Fibroblast of the aortic adventitia (primary cell): ENCODE measurements at places on chromosomes 13 and 19.
A peak's percentile ranks its signal among the peaks of the same experiment; 100 is the strongest.

DNA sequence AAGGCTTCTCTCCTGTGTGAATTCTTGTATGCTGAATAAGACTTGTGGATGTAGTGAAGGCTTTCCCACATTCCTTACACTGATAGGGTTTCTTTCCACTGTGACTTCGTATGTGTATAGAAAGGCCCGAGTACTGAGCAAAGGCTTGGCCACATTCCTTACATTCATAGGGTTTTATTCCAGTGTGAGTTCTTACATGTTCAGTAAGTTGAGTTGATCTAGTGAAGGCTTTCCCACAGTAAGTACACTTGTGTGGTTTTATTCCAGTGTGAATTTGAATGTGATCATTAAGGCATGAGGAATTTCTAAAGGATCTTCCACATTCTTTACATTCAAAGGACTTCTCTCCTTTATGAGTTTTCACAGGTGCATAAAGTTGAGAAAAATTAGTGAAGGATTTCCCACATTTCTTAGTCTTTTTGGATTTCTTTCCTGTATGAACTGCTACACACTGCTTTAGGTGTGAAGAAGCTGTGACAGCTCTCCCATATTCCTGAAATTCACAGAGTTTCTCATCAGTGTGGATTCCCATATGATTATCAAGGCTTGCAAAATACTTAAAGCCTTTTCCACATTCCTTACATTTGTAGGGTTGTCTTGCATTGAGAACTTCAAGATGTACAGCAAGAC is 10.4 kb downstream of the ZNF561 start:
- no peak for DNase-seq

DNA sequence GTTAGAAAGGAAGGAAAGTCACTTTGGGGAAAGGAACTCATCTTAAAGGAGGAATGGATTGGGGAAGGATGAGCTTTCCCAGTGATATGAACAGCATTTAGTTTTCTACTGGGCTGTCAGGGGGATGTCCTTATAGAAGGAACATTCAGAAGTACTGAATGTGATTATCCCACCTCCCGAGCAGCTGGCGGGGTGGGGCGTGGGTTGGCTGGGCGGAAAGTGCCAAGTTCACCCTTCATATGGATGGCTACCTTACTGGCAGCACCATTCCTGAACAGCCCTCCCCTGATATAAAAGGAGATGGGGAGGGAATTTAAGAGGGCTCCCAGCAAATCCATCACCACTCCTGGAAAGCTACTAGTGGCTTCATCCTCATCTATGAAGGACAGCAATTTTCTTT is 190.7 kb downstream of the DNAJC15 start:
- no peak for DNase-seq

DNA sequence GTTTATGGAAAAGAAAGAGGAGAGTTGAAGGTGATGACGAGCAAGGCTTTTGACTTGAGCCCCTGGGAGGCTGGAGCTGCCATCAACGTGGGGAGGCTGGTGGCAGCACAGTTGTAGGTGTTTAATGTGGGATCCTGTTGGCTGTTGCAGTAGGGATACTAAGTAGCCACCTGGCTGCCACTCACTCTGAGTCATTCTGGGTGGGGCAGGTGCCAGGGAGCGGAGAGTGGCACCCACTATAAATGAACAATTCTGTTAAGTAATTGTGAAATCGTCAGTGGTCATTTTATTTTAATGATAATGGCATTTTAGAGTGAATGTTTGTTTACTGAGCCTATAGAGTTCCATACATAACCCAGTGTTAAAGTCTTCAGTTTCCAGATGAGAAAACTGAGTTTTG is 9.8 kb downstream of the ZNF317 start:
- no peak for DNase-seq

DNA sequence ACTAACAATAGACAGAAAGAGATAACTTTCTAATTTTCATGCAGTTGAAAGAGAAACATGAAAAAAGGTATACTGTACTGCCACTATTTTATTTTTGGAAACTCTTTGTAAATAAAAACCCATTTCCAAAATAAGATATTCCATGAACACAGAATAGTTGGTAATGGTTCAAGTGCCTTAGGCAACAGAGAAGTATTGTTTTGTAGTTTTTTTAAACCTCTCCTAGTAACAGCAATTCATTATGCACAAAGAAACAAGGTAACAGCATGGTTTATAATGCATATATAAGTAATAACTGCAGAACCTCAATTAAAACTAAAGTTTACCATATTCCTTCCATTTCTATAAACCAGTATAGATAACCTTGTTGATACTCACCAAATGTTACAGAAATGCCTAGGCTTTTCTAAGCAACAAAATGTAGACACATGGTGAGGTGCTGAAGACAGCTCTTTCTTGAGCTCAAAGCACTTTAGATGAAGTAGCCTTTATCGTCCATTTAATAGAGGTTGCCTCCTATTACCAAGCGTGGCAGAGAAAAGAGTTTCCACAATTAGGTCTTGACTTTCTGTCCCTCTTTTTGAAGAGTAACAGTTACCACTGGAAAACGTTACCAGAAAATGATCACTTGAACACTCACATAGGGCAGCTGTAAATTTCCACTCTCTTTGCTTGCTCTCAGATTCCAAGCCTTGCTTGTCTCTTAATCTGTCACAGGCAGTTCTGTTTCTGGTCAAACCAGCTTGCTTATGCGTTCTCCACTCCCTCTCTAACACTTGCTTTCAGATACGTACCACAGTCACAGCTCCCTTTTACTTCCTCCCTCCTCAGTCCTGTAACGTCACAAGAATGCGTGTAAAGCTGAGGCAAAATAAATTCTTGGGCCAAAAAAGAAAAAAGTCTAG is 42.9 kb downstream of the CAB39L start:
- peak; percentile 72 for DNase-seq

GRCh38 chr19:1408300-1409203 is 1.2 kb downstream of the DAZAP1 start:
- peak; percentile 66 for DNase-seq

GRCh38 chr13:29284726-29285125 is 310.8 kb downstream of the SLC7A1 start:
- DNase-seq = no peak

GRCh38 chr19:49755956-49756355 is 7.2 kb downstream of the TSKS start:
- DNase-seq = no peak

DNA sequence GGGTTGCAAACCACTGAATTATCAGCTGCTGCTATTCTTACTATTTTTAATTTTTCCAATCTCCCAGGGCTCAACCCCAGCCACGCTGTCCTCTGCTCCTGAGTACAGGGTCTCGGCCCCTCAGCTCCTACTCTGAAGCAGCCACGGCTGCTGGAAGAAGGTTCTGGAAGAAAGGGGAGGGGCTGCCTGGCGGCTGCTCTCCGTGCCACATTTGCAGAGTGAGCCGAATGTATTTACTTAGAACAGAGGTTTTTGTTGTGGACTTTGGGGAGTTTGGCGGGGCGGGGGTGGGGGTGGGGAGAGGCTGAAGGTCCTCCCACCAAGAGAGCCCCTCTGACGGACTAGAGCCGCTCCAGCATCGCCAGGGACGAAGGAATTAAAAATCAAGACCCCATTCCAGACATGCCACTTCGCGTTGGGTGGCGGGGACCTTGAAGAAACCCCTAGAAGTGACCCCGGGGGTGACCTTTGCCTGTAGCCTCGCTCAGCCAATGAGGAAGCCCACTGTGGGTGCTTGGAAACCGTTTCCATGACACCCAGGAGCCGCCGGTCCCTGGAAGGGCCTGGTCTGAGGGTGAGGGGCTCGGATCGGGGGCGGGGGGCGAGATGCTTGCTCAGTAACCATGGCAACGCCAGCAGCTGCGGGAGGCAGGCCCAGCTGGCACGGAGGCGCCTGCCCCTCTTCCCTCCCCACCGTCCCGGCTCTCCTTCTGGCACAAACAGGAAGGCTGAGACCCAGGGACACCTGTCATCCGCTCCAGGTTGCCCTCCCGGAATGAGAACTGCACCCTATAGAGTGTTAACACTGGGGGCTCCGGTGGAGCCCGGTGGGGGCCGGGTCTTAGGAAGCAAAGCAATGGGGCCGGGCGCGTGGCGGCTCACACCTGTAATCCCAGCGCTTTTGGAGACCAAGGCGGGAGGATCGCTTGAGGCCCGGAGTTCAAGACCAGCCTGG is 54.2 kb upstream of the PTPRS start:
- DNase-seq = no peak

DNA sequence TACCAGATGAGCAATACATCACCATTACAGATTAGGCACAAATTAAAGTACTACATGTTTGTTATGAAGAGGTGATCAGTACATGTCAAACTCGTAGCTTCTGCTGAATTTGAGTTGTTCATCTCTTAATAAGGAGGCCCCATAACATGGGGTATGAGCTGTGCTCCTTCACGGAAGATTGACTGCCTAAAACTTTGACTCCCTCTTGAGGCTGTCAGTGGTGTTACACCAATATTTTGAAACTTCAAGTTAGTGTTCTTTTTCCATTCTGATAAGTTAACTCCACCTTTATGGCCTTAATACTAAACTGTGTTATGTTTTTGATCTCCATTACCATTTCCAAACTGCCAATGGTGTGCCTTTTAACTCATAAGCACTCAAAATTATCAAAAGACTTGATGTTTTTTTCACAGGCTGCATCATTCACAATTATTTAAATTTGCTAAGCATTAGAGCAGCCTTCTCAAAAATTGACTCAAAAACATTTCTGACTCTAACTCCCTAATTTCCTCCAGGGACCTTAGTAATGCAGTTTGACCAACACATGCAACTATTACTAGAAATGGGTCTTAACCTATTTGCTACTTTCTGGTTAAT is 1591.5 kb downstream of the PCDH9 start:
- DNase-seq = peak; percentile 78

DNA sequence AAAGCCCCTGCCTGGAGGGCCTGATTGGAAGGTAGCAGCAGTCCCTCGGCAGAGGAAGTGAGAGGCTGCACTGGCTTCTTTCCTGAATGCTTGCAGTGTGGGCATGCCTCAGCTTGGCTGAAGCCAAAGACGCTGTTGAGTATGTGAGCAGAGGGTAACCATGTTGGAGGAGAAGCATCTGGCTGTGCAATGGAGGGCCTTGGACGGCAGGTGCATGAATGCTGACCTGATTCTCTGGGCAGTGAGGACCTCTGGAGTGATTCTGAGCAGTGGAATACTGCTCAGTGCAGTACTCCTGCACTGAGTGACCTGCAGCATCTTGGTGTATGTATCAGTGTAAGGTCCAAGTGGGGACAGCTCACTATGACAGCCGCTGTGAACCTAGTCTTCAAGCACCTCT is 46.9 kb downstream of the SOX1 start:
- no peak for DNase-seq

DNA sequence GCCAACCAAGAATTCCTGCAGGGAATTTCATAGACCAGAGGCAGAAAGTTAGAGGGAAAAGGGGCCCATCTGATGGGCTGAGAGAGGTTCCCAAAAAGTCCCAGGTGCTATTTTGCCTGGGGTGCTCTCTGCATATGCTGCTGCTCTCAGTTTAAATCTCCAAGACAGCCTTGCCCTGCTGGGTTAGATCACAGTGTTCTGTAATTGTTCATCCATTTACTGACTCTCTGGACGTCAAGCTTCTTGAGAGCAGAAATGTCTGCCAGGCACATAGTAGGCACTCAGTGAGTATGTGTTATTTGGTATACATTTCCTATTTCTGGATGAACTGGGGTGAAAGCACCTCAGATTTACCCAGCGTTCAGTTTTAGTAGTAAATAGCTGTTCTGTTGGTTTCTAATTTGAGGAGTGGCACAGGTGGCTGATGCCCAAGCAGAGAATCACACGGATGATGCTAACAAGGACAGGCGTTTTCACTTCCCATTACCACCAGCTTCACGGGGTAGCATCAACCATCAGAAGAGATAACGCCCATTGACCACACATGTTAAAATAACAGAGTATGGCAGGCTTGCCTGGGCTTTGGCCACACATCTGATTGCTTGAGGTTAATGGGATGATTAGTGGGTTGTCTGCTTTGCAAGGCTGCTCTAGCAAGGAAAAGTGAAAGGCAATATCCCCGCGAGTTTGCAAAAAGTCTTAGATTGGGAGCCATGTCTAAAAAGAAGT is 161.1 kb downstream of the SLC7A1 start:
- DNase-seq = no peak

GRCh38 chr13:112510002-112510780 is 77.8 kb downstream of the TUBGCP3 start:
- DNase-seq = peak; percentile 70

DNA sequence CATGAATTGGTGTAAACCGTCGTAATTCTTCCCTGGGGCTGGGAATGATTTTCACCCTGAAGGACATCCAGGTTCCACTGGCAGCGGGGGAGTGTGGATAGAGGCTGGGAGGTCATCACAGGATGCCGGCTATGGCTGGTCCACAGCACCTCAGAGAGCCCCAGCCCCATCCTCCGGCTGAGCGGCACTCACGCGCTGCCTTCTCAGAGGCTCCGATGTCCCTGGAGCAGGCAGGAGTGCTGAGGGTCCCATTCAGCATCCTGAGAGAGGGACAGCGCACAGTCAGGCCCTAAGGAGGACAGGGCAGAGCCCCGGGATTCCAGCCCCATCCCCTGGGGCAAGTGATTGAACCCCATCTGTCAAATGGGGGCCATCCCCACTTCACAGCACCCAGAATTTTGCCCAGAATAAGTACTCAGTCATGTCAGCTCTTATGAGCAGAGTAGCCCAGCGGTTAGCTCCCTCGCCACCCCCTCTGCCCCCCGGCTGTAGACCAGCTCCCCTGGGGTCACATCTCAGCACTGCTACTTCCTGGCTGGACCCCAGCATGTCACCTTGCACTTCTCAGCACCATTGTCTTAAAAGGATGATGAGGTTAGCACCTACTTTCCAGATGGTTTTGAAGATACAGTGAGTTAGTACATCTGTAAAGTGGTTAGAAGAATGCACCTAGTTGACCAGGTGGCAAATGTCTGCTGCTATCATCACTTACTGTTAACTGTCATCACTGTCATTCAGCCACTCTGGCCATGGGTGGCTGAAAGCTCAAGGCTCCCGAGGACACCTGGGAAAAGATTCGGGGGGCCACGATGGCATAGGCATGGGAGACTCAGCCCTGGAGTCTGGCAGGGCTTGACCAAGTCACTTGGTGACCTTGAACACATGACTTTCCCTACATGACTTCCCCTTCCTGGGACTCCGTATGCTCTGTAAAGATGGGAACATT is 11.9 kb downstream of the GRAMD1A start:
- no peak for DNase-seq

DNA sequence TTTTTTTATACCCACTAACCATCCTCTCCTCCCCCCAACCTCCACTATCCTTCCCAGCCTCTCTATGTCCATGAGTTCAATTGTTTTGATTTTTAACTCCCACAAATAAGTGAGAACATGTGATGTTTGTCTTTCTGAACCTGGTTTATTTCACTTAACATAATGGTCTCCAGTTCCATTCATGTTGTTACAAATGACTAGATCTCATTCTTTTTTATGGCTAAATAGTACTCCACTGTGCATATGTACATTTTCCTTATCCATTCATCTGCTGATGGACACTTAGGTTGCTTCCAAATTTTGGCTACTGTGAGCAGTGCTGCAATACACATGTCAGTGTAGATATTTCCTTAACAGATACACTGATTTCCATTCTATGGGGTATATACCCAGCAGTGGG is 24.9 kb upstream of the ACP7 start:
- no peak for DNase-seq
